Stimulated activated CD8-positive, alpha-beta memory T cell treated with anti-CD3 and anti-CD28 coated beads, Interleukin-7, amount 100 ng/mL, for 1 hour (primary cell): ENCODE measurements at places on chromosomes 3 and 15.

- DNase-seq, result no peak
Measured at GRCh38 chr3:51670053-51670822, 814 bp upstream of the TEX264 start.

DNA sequence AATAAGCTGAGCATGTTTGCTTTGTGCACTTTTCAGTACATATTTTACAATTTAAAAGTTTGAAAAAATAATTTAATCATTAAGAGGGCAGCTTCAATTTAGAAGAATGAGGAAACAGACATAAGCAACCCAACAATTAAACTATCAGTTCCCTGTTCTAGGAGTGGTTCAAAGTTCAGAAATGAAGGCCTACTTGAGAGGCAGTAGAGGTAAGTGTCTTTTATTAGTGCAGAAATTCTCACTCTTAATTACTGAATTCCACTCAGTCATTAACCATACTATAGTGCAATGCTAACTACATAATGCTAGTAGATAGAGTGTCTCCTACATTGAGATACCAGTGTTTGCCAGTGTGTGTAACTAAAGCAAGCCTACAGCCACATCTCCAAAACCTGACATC is 73.1 kb downstream of the TNIK start:
- DNase-seq, result no peak

- no peak for DNase-seq
Measured at GRCh38 chr3:44842376-44842775, 19.3 kb upstream of the TMEM42 start.

DNA sequence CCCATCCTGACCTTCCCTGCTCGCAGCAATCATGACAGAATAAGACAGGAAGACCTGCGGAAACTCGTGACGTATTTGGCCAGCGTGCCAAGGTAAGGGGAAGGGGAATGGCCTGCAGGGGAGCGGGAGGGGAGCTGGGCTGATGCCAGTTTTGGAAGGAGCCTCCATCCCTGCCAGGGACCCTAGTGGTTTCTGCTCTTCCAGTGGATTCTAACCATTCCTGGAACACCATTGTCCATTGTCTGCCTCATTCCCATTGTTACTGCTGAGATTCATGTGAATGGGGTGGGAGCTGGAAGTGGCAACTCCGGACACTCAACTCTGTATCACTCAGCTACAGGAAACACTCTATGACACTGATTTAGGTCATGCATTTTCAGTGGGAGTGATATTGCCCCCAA is 242.9 kb upstream of the ROPN1 start:
- DNase-seq, result no peak

DNA sequence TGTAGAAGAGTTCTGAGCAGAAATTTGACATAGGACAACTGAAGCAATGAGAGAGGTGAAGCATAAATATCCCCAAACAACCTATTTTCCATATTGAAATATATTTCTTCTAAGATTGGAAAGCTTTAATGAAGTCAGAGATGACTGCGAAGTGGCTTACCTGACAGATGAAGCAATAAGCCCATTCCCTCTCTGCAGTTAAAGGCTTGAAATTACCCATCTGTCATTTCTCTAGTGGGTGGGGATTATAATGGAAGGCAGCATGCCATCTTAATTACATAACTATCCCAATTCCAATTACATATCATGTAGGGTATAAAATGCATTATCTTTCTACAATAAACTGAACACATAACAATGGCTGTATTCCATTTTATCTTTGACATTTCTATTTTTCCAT is 1070.5 kb downstream of the SI start:
- no peak for DNase-seq

GRCh38 chr3:149009732-149010131 is 18.4 kb downstream of the GYG1 start:
- no peak for DNase-seq

DNA sequence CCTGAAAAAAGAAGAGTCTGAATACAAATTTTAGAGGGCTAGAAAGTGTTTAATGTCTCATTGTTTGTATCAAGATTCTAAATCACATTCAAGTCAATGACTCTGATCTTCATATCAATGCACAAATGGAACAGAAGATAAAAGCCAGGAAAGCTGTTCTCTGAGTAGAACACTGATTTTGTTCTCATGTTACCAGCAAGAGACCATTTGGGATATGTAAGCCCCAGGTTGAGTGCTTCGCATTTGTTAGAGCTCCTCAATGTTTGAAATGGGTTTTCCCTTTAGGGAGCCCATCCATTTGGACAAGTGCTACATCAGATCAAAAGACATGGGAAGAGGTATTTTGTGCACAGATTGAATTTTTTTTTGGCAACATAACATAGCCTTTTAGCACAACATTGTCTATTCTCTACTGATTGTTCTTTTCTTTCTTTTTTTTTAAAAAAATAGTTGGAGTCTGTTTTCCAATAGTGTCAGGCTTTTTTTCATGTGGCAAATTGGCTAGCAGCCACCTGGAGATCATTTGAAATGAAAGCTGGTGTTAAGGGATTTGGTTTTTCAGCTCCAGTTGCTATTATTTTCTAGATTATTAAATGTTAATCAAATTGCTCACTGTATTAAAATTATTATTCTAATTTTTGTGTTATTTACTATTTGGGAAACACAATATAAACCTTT is 74.5 kb upstream of the ZPLD1 start:
- DNase-seq, result no peak

- no peak for DNase-seq
Measured at GRCh38 chr15:56732135-56732885, 999 bp downstream of the ZNF280D start.

- no peak for DNase-seq
Measured at GRCh38 chr15:50758712-50759205, 6.7 kb downstream of the SPPL2A start.

DNA sequence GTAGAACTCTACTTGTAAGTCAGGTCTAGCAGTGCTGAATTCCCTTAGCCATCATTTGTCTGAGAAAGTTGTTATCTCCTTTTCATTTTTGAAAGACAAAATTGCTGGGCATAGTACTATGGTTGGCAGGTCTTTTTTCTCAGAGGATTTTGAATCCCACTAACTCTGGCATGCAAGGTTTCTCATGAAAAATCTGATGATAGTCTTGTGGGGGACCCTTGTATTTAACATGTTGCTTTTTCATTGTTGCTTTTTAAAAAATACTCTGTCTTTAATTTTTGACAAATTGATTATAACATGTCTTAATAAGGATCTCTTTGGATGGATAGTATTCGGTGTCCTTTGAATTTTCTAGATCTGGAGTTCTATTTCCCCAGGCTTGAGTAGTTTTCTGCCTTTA is 120.9 kb downstream of the NR2E3 start:
- no peak for DNase-seq

GRCh38 chr3:184513276-184514170 is 48.1 kb upstream of the EPHB3 start:
- DNase-seq, result peak; percentile 64

DNA sequence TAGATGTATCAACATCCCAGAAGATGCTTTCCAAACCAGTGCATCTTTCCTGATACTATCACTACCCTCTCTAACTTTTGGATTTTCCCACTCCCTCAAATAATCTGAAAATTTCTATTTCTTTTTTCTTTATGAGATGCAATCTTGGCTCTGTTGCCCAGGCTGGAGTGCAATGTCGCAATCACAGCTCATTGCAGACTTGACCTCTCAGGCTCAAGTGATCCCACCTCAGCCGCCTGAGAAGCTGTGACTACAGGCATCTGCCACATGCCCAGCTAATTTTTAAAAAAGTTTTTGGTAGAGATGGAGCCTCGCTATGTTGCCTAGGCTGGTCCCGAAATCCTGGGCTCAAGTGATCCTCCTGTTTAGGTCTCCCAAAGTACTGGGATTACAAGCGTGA is 239.7 kb downstream of the SUCLG2 start:
- no peak for DNase-seq

DNA sequence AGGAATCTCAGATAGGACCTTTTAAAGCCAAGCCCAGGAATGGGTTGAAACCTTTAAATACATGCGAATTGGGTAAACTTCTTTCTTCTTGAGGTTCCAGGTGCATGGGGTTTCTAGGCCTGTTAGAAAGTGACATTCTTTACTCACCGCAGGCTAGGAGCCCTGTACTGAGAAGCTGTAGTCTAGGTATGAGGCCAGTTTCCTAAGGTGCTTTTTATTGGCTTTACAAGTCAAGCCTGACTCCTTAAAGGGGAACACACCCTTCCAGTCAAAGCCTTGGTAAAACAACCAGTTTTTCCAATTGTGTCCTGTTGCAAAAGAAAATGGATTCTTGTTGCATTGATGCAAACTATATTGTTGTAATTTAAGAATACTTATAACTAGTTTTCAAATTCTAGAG is 76.1 kb upstream of the ATP11B start:
- no peak for DNase-seq

DNA sequence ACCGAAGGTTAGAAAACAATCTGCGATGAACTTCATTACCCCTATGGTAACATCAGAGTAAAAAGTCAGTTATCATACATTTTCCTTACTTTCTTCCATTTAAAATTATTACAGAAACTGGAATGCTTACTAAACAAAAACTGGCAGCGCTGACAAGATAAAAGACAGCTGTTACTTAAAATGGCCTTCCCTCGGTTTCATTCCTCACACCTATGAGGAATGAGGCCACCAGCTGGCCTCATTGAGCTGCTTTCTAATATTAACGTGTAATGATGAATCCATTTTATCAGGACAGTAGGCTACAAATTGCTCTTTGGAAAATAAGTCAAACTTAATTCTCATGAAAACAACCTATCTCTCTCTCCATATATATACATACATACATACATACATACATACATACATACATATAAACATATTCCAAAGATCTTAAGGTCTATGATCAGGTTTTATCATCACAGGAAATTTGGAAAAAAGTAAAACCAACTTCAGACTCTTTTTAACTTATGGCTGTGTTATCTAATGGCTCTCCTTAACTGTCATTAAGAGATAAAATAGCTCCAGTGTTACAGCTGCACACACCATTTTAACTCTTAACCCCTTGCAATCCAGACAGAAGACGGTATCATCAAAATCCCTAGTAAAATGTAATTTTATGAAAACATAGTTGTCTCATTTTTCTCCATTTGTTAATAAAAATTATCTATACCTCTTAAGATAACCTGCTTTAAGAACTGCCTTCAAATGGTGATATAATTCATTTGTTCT is 5.2 kb downstream of the CCNL1 start:
- no peak for DNase-seq

- no peak for DNase-seq
Measured at GRCh38 chr15:69806287-69806915, 291.3 kb downstream of the TLE3 start.

DNA sequence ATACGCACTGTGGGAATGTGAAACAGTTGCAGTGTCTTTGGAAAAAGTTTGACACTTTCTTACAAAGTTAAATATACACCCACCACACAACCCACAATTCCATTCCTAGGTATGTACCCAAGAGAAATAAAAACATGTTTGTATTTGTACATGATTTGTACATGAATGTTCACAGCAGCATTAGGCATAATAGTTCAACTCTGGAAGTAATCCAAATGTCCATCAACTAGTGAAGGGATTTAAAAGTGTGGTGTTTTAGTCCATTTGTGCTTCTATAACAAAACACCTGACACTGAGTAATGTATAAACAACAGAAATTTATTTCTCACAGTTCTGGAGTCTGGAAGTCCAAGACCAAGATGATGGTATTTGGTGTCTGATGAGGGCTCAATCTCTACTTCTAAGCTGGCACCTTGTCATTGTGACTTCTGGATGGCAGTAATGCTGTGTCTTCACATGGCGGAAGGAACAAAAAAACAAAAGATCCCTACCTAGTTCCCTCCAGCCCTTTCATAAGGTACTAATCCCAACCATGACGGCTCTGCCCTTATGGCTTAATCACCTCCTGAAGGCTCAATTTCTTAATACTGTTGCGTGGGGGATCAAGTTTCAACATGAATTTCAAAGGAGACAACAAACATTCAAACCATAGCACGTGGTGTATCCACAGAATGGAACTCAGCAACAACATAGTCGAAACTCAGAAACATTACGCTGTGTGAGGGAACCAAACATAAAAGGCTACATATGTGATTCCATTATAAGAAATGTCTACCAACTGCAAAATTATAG is 120.5 kb downstream of the AQP9 start:
- no peak for DNase-seq

DNA sequence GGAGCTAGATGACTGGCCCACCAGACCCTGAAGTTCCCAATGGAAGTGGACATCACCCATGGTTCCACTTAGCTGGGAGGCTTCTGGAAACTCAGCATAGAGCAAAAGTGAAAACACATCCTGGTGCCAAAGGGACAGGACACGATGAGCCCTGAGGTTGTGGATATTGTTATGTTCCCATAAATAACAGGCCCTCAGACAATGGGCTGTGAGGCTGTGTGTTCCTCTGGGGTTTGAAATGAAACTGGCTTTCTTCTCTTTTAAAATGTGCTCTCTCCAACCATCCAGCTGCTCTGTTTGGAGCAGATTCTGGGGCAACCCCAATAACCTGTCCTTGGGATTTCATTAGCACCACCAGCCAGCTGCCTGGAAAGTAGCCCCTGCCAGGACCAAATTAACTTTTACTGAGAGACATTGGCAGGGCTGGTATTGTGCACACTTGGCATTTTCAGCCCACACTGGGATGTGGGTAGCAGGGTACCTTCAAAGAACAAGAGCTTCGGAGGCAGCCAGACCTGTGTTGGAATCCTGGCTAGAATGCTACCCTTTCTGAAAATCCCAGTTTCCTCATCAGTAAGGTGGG is 97.5 kb downstream of the DNAJB8 start:
- no peak for DNase-seq

DNA sequence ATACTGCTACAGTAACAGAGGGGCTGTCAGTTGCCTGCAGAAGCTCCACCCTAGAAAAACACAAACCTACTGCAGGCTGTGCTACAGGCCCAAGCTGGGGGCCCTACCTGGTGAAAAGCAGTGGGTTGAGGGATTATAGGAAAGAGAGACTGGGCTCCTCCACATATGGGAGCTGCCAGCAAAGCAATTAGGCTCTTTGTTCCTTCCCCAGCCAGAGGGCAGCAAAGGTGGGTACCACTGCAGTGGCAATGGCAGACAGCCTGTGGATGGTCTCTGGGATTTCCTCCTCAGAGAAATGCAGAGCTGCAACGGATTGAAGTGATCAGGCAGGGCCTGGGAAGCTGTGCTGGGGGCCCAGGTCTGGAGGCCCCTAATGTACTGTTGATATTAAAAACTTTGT is 19.1 kb upstream of the DNAAF4 start:
- no peak for DNase-seq

GRCh38 chr3:177374323-177374722 is 177.0 kb upstream of the TBL1XR1 start:
- no peak for DNase-seq

DNA sequence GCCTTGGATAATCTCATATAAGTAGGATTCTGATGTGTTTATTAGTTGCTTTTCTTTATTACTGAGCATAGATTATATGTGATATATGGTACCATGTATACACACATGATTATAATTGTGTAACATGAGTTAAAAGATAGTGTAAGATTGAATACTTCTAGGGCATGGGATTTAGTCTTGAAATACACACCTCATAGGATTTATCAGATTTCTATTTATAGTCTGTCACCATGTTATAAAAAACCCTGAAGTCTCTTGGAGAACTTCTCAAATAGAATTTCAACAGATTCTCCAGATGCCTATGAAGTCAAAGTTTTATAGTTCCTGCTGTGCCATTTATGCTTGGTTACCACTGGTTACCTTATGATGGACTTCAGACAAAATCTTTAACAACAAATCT is 11.2 kb upstream of the KPNA4 start:
- DNase-seq, result no peak

GRCh38 chr3:76698136-76698706 is 341.7 kb upstream of the ROBO2 start:
- DNase-seq, result no peak

- no peak for DNase-seq
Measured at GRCh38 chr3:172582712-172583111, 59.5 kb upstream of the TNFSF10 start.

- DNase-seq, result no peak
Measured at GRCh38 chr3:140719841-140720614, 42.2 kb downstream of the TRIM42 start.
